ENCODE measurements at places on chromosomes 3 and 15. TPM values are rescaled to one million over a fixed set of nuclear protein-coding genes. Genes with fewer than 3 reads are reported as not detected.

- DNase-seq, result peak; percentile 84
Measured at GRCh38 chr3:118882353-118882947, 152.2 kb downstream of the IGSF11 start.

EEFSEC gene
- 2.4 TPM for total RNA-seq

CLDN16 gene
- total RNA-seq, result not detected

DNA sequence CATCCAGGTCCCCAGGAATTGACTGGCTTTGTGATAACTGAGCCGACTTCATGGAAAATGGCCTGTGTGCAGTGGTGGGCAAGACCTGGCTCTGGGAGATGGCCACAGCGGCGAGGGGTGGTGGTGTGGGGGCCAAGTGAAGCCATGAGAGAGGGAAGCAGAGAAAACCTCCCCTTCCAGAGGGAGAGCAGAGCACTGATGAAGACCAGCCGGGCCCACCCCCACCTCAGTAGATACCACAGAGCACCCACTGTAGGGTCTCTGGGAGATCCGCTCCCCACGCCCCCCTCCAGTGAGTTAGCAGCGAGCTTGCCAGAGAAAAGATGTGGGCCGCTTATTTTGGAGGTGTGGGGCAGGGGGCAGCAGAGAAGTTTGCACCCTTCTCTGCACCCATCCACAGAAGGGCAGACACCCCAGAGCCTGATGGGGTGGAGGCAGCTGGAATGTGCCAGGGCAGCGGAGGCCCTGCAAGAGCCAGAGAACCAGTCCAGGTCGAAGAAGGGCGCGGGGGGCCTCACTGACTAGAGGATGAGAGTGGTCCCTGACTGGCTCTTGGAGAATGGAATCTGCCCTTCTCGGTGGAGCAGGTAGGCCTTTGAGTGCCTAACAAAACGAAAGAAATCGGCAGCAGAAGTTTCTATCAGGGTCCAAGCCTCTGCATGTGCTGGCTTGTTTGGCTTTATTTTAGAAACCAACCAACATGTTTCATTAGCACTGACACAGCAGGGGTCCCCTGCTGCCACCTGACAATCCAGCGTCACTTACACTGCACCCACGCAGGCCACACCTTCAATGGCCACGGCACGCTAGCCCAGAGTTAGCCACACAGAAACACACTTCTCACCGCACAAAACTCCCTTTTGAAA, 28.3 kb downstream of the MELTF start:
- no peak for DNase-seq

KLF15 gene
- 20.4 TPM for total RNA-seq

ALDH1A2 gene
- 0.18 TPM for total RNA-seq

- no peak for DNase-seq
Measured at GRCh38 chr3:192794216-192794615, 66.9 kb upstream of the FGF12 start.

DNA sequence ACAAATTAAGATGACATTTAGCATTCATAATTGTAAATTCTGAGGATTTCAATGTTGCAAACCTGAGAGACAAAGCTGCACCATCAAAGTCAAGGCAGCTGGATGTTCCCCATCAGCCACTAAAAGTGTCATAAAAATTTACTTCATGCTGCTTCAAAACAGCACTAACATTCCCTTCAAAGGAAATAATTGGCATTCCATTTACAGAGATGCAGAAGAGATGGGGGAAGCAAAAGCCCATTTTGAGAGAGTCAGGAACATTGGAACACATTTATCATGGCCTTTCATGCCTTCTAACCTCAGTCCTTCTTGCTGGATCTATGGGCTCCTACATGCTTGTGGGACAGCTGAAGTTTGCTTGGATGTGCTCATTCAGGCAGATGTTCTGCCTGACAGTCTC, 6.4 kb upstream of the TMEM158 start:
- DNase-seq, result no peak

SLC9C1 gene
- total RNA-seq, result 0.64 TPM

GRCh38 chr15:91620229-91620628, 233.3 kb upstream of the SLCO3A1 start:
- DNase-seq, result no peak

DNA sequence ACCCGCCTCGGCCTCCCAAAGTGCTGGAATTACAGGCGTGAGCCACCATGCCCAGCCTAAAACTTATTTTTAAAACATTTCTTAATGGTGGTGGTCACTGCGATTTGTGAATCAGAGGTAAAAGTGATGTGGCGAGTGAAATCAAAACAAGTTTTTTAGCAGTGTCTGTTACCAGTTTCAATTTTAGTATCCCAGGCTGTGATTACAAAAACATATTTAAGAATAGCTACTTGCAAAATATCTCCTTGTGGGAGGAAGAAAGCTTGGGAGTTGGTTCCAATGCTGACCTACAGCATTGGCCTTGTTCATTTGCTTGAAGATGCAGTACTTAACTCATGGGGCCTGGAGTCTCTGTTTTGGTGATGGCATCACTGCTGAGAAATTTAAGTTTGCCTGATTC, 4.5 kb downstream of the RAB7A start:
- no peak for DNase-seq

GRCh38 chr15:52642386-52643361, 36.5 kb downstream of the ATOSA start:
- DNase-seq, result no peak

- no peak for DNase-seq
Measured at GRCh38 chr15:56053046-56053400, 59.6 kb upstream of the NEDD4 start.

- DNase-seq, result peak; percentile 64
Measured at GRCh38 chr3:96863129-96863740, 48.8 kb downstream of the EPHA6 start.

GRCh38 chr3:17431004-17431403, 311.4 kb downstream of the TBC1D5 start:
- peak; percentile 61 for DNase-seq

FBXO40 gene
- total RNA-seq, result 0.08 TPM

ERC2 gene
- total RNA-seq, result 0.96 TPM

HTR3E gene
- not detected for total RNA-seq

- peak; percentile 55 for DNase-seq
Measured at GRCh38 chr3:141680620-141681389, 57.3 kb upstream of the RNF7 start.

GRCh38 chr15:41713047-41713446, 52.8 kb downstream of the MGA start:
- DNase-seq, result no peak

- DNase-seq, result no peak
Measured at GRCh38 chr3:136311968-136312367, 61.8 kb downstream of the PCCB start.

GRCh38 chr15:90697175-90697574, 20.0 kb upstream of the BLM start:
- DNase-seq, result no peak

CHRM5 gene
- not detected for total RNA-seq

DNA sequence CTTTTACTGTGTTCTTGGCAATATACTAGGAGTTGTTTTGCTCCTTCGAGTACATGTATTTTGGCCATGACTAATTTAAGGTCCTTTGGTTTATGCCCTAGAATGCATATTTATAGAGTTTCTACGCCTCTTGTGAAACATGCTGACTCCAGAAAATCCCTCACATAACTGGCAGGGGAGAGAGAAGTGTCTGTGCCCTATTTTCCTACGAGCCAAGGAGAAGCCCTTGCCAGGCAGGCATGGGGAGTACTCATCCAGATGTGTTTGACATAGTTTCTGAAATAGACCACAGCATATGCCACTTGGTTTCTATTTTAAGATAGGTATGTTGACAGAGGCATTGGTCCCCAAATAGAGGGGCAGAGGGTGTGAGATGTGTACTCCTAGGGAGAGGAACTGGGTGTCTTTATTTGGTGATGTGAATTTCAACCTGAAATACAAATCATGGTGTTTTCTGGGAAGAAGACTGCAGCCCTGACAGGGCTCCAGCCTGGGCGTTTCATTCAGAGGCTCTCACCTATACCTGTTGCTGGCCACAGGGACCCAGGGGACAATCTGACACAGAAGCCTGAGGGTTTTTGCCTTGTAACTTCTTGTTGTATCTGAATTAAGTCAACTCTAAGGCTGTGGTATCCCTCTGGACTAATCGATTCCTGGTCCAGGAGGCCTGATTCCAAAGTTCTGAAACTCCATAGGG, 267.8 kb upstream of the C2CD4B start:
- no peak for DNase-seq

GRCh38 chr3:15300323-15301078, 31.9 kb downstream of the SH3BP5 start:
- DNase-seq, result peak; percentile 84

DNA sequence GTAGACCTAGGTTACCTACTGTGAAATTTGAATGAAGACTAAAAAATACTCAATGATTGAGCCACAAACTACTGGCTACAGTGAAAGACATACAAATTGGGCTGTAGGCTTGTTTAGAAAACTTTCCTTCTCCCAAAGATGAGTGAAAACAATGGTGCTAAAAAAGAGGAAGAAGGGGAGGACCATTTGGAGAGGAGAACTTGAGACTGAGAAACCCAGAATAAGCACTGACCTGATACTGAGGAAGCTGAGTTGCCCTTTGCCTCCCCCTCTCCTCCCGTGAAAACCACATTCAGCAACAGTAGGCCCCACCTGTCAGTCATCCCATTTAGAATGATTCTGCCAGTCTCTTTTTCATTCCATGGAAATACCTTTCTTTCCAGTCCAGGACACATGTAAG, 484.0 kb upstream of the TGFBR2 start:
- no peak for DNase-seq

HRH1 gene
- not detected for total RNA-seq

GRCh38 chr3:195256639-195257453, 14.1 kb downstream of the XXYLT1 start:
- no peak for DNase-seq

NR2E3 gene
- not detected for total RNA-seq

DNAH1 gene
- 0.74 TPM for total RNA-seq

GRCh38 chr3:117814975-117815374, 1105.4 kb downstream of the TUSC7 start:
- no peak for DNase-seq

GRCh38 chr15:61834076-61834697, 226.1 kb downstream of the VPS13C start:
- DNase-seq, result peak; percentile 78

DNA sequence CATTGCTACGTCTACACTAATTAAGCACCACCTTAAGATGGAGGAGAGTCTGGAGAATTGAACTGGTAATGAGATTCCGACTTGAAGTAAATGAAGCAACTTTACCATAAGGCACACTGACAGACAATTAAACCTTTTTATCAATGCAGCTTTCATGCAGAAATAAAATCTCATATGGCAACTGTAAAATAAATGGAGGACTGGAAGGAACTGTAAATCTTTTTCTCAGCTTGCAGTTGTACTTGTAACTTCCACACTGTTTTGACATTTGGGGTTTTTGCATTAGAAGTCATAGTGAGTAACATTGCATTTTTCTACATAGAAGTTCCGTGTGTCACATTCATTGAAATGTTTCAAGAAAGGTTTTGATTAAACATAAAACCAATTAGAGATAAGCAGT, 705.3 kb downstream of the NLGN1 start:
- no peak for DNase-seq

INSYN1 gene
- total RNA-seq, result 2.4 TPM

GRCh38 chr3:144375088-144375487, 403.5 kb downstream of the DIPK2A start:
- no peak for DNase-seq

GPR149 gene
- total RNA-seq, result not detected

Measured in SK-MEL-5 (cell line).